ENCODE measurements at places on chromosomes 12 and 14.

DNA sequence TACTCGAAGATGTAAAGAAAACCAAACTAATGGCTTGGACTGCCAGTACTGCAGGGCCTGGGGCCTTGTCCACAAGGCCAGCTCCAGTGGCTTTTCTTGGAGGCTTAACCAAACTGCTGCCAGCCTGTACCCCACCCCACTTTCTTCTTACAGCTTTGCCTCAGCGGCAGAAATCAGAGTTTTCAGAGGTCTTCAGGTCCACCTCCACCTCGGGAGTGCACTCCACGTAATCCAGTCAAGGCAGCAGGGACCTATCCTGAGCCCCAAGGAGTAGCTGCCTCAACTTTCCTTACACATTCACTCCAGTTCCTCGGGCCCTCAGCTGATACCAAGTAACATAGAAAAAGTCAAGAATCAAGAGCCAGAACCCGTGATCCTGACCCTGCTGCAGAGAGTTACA, 19.6 kb downstream of the PRMT8 start:
- DNase-seq = no peak

DNA sequence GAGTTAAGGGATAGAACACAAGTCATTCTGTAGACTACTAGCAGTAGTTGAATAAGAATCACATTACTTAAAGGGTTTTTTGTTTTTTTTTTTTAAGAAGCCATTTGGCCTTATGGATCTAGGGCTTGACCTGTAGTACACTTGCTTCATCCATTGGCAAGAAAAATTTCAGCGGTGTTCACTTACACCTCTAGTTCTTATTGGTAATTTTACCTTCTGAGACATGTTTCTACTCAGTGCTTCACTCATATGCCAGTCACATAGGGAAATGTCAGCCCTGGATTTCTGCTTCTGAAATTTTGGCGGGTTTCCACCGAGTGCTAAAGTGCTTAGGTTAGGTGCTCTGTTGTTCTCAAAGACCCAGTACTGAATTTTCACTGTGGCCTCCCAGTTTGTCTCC, 72.9 kb downstream of the FRMD6 start:
- DNase-seq = no peak

- no peak for DNase-seq
Observed at GRCh38 chr12:115542656-115543055, 734.8 kb downstream of the MED13L start.

DNA sequence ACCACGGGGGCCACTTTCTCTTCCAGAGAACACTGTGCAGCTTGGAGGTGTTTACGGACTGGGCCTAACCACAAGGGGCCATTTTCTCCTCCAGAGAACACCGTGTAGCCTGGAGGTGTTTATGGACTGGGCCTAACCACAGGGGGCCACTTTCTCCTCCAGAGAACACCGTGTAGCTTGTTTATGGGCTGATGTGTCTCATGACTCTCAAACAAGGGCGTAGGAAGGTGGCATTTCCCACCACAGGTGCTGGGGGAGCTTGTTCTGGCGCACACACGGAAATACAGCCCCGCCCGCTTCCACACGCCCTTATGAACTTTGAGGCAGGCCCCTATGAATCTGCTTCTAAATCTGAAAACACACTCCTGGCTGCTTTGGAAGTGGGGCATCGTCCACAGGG, 174.6 kb upstream of the SFSWAP start:
- DNase-seq = no peak

DNA sequence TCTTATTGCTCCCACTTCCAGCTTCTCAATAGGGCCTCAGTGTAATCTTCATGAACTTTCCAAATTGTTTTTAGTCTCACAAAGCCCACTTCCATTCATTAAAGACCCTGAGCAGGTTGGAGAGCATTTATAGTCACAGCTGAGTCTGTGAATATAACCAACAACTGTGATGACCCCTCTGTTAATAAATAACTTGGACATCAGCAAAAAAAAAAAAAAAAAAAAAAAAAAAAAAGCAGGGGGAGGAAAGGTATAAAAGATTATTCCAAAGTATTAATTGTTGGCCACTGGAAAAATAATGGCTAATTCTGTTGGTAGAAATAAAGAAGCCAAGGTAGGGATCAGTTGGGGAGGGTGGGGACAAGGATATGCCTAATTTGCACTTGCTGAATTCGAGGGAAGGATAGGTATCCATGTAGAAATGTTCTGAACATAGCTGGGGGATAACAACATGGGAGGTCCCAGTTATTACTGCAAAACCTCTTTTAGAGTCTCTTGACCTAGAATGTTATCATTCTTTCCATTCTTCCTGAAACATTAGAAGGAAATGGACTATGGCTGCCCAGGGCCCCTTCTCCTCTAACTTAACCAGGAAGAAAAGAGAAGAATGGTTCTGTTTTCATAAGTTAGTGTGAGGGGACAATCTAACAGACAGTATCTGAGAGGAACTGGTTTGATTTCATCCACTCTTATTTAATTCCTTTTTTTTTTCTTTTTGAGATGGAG, 56.5 kb downstream of the SAMD4A start:
- no peak for DNase-seq

DNA sequence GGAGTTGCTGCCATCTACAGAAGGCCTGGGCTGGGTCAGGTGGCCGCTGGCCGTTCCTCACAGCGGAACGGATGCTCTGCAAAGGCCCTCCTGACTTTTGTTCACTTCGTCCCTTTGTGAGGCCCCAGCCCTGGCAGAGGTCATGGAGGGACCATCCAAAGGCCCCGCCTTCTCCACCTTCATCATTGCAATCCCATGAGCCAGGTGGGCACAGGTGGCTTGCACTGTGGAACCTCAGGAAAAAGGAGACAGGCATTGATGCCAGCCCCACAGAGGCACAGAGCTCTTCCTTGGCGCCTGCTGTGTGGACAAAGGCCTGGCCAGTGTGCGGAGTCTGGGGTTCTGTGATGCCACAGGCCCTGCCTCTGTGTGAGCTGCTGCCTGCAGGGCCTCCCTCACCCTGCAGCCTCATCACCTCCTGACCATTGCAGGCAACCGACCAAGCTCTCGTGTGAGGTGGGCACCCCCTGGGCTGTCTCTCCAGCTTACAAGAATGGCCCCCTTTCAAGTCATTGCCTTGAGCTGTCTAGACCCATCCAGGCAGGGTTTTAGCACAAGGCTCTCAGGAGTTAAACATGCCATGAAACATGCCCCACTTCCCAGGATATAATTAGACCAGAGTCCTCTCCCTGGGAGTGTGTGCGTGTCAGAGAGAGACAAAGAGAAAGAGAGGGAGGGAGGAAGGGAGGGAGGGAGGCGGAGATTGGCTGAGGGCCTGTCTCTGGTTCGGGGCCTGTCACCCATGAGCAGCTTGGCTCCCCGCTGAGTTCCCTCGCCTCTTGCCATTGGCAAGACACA, 19.3 kb downstream of the NFKBIA start:
- peak; percentile 89 for DNase-seq

GRCh38 chr12:124563401-124563800, 4.0 kb downstream of the NCOR2 start:
- DNase-seq = no peak

- no peak for DNase-seq
Observed at GRCh38 chr12:100842156-100842555, 47.6 kb downstream of the ANO4 start.

- DNase-seq = peak; percentile 68
Observed at GRCh38 chr12:45671254-45671653, 58.3 kb upstream of the ARID2 start.

GRCh38 chr14:22448035-22448904, 140.8 kb downstream of the DAD1 start:
- DNase-seq = no peak

DNA sequence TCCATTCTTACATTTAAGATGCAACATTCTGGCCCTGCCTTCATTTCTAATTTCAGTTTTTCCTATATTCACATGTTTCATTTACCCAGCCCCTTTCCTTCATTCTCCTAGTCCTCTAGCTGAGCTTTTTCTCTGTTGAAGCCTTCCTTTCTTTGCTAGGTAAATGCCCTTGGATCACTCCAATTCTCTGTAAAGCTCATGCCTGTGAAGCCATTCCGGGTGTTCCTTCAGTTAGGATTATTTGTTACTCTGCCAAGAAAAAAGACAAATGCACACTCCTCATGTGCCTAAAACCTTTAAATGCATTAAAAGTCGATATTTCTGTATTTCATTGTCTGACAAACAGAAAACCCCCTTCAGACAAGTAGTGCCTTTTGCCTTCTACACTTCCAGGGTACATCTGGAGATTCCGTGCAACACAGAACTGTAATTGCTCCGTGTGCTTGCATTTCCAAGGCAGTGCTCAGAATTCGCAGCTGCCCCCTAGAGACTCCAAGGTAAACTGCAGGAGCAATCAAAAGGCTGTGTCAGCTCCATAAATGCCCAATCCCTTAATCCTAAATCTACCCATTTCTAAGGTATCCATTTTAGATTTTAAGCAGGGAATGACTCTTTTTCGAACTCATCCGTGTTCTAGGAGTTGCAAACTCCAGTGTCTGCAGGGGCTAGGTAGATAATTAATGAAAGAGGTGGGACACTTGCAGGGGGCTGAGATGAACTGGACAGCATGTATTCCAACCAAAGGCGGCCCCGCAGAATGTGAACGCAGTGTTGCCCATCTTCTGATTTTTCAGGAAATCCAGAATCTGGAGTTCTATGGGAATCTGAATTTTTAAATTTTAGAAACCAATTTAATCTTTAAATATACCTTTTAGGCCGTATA, 320.2 kb downstream of the GRIN2B start:
- peak; percentile 72 for DNase-seq

DNA sequence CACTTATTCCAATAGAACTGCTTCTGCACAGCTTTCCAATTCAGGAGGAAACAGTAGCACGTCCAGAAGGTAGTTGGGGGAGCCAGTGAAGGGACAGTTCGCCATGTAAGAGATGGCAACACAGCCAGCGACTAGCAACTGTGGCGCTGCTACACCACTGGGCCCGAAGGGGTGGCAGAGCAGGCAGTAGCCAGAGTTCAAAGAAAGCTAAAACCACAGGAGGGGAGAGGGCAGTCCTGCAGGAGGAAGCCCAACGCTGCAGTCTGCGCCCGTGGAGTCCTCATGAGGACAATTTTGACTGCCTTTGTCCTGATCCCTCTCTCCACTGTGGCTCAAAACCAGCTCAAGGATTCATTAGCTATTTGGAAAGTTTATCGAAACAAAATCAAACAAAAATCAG, 591.2 kb downstream of the VRK1 start:
- no peak for DNase-seq

DNA sequence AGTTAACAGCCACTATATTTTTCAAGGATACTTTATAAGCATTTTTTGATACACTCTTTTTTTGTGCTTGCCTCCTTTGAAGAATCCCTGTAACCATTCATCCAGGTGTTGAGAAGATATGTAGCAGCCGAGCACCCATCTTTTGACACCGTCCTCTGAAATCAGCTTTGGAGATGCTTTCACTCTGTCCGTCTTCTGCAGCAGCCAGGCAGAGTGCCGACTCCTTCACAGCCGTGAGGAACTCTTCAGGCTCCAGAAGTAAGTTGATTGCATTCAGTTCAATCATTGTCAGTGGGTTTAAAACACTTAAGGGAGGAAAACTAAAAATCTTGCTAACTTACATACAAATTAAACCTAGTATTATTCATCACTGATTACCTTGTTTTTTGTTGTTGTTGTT, 160.1 kb downstream of the LRFN5 start:
- DNase-seq = no peak

- no peak for DNase-seq
Observed at GRCh38 chr12:3285570-3285969, 205.4 kb upstream of the PRMT8 start.

DNA sequence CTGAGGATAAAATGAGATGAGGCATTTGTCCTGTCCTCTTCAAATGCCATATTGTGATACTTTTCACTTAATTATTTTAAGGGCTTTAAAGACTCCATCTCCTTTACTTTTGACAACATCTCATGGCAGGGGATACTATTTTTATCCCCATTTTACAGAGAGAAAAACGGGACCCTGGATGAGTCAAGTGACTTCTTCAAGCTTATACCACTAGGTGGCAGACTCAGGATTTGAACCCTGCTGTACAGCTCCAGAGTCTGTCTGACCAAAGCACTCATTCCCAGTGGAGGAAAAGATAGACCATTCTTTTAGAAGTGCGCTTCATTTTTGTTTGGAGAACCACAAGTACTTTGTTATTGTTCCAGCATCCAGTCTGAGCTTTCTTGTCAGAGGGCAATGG, 1.7 kb upstream of the SMOC1 start:
- DNase-seq = no peak

DNA sequence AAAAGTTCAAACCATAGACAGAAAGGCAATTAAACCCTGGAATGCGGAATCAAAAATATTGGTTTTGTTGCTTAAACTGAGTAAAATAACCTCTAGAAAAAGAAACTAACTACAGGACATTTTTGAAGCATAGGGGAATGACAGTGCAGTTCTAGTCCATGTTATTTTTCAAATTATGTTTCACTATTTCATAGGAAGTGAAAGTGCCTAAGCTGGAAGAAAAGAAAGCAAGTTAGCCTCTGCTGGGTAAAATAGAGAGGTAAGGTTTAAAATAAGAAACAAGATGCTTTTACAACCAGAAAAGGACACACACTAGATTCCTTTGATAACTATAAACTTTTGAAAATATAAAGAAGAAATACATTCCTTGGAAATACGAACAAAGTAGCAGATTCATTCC, 1.1 kb downstream of the CLECL1 start:
- DNase-seq = no peak

DNA sequence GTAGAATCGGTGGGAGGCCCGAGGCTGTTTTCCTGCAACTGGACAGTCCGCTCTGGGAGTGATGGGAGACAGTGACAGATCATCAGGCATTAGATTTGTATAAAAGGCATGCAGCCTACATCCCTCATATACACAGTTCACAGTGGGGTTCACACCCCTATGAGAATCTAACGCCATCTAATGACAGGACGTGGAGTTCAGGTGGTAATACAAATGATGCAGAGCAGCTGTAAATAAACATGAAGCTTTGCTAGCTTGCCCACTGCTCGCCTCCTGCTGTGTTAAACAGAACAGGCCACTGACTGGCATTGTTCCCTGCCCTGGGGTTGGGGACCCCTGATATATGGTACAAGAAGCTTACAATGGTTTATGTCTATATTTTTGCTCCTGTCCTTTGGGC, 179.0 kb downstream of the LRFN5 start:
- DNase-seq = no peak

DNA sequence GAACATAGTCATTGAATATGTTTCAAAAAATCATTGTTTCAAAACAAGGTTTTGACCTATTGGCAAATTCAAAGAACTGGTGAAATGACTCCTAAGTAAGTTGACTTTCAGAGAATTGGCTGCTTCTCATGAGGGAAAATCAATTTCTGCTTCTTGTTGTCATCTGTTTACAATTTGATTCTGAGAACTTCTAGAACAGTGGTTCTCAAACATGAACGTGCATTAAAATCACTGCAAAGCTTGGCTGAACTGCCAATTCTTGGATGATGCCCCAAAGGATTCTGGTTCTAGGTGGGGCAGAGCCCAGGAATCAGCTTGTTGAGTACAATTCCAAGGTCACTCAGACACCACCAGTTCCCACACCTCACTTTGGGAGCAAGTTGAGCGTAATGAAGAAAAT, 83.9 kb downstream of the ZFP36L1 start:
- no peak for DNase-seq

- DNase-seq = no peak
Observed at GRCh38 chr12:71214511-71215285, 56.9 kb upstream of the TSPAN8 start.

DNA sequence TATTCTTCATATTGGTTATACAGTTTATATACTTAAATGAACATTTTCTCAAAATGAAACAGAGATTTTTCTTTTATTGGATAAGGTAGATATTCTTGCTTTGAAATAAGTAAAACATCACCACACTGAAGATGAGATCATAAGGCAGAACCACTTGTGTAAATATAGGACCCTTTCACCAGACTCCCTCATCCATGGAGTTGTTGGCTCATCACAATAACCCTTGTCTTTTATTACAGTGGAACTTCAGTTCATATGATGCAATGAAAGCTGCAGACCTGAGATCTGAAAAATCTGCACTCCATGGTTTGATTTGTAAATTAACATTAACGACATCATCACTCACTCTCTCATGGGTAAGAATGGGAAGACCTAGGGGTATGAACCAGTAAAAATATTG, 51.9 kb upstream of the DBX2 start:
- no peak for DNase-seq
